ENCODE measurements at places on chromosomes 11 and 22.
A peak's percentile ranks its signal among the peaks of the same experiment; 100 is the strongest.

GRCh38 chr11:57131080-57131790, 50.5 kb upstream of the LRRC55 start:
- DNase-seq, result no peak

DNA sequence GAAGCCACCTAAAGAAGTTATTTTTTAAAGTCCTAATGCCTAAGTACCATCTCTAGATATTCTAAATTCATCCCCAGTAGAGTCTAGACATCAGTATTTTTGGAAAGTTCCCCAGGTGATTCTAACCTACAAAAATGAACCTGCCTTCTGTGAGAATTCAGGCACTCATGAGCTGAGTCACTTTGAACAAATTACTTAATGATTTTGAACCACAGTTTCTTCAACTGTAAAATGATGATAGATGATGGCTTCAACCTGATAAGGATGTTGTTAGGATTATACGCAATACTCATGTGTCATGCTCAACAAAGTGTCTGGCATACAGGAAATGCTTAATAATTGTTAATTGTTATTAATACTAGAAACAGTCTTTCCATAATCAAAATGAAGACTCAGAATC, 82.8 kb upstream of the OR5AK2 start:
- DNase-seq, result peak; percentile 75

DNA sequence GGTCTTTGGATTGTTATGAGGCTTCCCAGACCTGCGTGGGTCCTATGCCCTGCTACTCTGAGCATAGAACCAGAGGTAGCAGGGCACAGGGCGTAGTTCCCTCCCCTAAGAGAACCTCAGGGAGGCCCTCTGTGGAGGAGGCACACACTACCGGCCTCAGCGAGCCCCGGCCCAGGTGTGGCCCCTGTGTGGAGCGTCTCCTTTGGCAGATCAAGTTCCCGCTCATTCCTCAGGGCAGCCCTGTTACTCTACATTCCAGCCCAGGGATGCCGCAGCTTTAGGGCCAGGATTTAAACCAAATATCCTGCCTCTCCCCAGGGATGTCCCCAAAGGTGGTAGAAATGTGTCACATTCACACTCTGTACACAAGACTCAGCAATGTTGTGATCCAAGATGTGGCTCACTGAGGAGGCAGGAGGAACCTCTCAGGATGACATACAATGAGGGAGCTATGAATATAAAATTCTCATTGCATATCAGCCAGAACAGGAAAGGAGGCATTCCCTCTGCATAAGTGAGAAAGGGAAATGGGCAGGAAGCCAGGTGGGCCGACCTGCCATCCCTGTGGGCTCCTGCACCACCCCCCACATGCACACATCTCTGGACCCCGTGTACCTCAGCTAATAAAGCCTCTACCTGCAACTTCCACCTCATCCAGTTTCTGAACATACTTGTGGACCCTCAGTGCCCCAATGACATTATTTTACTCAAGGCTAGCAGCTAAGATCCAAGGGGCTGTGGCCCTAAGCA, 131.9 kb upstream of the TEAD1 start:
- DNase-seq, result no peak

GRCh38 chr11:112834277-112834755, 126.9 kb upstream of the NCAM1 start:
- DNase-seq, result no peak

DNA sequence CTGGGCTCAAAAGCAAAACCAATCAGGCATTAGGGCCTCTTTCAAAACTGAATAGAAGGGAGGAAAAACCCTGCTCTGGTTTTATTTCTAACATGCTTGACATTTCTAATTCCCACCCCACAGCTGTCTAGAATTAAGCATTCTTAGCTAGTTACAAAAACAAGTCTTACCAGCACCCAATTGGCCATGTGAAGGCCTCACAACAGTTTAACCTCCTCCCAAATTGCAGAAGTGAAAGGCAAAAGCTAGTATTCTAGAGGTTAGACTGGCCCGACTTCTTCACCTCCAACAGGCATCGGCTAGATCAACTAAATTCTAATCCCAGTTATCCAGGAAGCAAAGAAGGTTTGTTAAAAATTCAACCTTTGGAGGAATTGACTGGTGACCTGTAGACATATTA, 6.5 kb downstream of the SF1 start:
- no peak for DNase-seq
